ENCODE measurements at places on chromosomes 16 and 17. TPM values are rescaled to one million over a fixed set of nuclear protein-coding genes. Genes with fewer than 3 reads are reported as not detected.

NTN3 gene
- total RNA-seq, result 0.71 TPM

TBC1D26 gene
- total RNA-seq, result 0.09 TPM

KCNH6 gene
- 0.05 TPM for total RNA-seq

COTL1 gene
- total RNA-seq, result 117 TPM
